Femur (tissue), 1 donor: ENCODE measurements at places on chromosomes 7 and 10.

GRCh38 chr7:157431173-157431950 lies 94.6 kb downstream of the DNAJB6 start:
- no peak for DNase-seq

DNA sequence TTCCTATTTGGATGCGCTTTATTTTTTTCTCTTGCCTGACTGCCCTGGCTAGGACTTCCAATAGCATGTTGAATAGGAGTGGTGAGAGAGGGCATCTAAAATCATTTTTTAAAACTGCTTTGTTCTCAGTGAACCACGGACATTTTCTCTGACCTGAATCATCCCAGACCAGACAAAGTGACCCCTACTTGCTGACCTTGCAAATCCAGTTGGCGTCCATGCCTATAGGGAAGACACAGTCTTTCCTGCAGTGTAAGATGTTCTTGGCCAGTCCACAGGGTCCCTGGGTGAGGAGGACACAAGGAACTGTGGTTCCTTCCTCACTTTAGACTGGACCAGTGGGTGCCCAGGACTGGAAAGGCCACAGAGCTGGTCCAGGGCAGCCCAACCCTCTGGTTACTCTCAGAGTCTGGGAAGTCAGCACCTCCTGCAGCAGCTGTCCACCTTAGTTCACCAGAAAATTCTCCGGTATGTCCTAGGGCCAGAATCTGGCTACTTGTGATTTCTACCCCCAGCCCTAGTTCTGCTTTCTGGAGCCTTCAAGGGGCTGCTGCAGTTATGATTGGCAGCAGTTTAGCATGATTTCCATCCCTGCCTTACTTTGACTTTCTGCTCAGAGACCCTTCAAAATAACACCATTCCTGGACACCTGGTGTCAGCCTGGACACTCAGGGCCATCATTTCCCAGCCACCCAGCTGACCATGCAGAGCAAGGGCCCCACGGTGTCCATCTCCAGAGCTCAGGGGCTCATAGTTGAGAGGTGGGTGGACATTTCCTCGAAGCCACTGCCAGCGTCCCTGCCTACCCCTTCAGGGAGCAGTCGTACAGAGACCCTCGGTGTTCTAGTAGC lies 19.3 kb downstream of the VIPR2 start:
- peak; percentile 8 for DNase-seq

DNA sequence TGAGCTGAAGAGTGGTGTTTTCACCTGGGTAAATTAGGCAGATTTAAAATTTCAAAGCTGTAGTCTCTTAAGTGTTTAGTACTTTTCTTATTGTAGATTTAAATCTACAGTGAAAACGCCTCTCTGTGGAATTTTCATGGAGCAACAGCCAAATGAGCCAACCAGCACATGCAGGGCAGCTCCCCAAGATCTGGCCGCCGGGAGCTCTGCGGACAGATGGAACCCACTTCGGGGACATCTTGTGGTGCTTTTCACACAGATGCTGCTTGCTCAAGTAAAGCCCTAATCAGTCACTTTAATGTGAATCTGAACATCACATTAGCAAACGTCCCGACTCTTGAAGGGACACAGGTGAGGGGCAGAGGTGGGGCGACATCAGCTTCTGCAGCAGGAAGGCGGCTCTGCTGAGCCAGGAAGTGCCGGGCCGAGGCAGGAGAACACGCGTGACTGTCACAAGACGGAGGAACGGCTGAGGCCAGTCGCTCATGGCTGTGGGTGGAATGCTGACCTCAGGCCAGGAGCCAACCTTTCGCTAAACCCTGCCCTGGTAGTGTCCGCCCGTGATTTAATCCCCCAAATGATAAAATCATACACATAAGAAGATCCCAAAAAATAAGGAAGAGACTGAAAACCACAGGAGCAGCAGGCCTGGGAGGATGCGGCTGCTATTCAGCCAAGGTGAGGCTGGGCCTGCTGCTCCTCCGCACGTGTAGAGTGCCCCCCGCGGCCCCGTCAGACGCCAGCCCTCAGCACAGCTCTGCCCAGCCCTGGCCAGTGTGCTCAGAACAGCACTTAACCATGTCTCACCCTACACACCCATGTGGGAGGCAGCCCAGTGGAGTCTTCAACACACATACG lies 256.8 kb downstream of the ZMYND11 start:
- DNase-seq = no peak

- DNase-seq = no peak
These were observed 292.9 kb upstream of the PITRM1 start for GRCh38 chr10:3465406-3465891.

DNA sequence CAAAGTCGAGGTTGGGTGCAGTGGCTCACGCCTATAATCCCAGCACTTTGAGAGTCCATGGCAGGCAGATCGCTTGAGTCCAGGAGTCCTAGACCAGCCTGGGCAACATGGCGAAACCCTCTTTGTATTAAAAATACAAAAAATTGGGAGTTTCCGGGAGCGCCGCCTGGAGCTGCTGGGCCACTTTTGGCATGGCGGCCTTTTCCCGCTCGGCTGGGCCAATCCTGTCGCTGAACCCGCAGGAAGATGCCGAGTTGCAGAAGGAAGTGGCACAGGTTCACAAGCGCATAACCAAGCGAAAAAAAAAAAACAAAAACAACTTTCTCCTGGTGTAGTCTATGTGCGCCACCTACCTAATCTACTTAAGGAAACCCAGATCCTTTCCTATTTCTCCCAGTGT lies 30.9 kb upstream of the MTPAP start:
- DNase-seq = no peak

DNA sequence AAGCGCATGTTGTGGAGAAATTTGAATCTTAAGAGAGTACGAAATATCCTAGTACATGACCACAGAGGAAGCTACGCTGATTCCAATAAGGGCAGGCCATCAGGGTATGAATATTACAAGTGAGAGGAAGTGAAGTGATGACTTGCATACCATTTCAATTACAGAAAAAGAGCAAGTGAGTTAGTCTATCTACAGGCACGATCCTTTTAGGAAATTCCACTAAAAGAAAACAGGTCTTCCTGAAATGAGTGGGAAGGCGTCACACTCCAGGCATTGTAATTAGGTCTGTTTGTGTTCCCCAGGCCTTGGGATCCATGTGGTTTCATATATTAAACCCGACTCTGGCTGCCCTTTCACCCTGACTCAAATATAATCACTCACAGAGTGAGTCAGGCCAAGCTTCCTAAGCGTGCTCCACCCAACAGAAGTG lies 152.5 kb downstream of the SEMA3A start:
- DNase-seq = no peak

DNA sequence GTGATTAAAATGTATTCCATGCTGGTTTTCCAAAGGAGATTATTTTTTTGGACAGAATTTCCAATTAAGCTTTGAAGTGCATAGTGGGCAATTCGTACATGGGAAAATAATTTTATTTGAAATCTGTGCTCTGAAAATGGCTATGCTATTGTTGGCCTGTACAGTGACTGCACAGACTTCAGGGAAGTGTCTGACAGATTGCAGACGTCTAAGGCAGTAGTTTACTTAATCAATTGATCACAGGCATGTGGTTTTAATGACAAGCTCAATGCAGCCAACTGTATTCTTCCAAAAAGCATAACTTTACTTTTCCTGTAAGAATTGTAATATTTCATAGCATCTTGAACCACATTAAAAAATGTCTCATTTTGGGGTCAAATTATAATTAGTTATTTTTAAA lies 102.0 kb downstream of the SEMA3C start:
- no peak for DNase-seq

DNA sequence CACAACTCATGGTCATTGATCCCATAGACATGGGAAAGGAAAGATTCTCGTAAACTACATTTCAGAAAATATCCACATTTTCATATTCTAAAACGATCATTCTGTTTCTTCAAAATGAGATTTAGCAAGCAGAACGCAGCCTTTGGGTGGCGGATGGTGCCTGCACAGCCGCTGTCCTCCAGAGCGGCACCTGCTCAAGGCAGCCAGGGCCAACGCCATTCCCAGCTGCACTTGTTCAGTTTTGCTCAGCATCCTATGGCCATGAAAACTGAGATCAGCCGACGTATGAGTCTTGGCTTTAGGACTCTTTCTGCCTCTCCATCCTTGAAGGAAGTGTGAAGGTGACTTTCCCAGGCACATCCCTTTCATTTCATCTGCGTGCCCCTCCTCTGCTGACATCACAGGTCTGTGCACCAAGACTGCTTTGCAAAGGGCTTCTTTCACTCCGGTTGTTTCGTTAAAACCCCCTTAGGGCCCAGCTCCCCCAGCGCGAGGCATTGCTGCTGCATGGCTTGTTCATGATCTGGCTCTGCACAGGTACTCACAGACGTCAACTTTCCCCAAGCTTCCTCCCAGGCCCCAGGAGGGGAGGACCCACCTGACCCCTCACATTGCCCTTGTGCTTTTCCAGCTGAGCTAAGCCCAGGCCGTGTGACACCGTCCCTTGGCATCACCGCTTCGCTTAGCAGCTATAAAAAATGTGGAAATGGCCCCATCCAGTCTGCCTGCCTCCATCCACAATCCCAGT lies 37.2 kb downstream of the TCERG1L start:
- DNase-seq = no peak

GRCh38 chr10:43972976-43973647 lies 324.4 kb upstream of the ZNF32 start:
- peak; percentile 24 for DNase-seq

GRCh38 chr7:126689037-126689436 lies 563.7 kb downstream of the GRM8 start:
- DNase-seq = no peak
